ENCODE measurements at places on chromosomes 12 and 14.

- no peak for DNase-seq
These were observed 977 bp upstream of the KRT5 start for GRCh38 chr12:52521175-52521567.

GRCh38 chr14:101017806-101018560 lies 114.5 kb upstream of the RTL1 start:
- DNase-seq: no peak

DNA sequence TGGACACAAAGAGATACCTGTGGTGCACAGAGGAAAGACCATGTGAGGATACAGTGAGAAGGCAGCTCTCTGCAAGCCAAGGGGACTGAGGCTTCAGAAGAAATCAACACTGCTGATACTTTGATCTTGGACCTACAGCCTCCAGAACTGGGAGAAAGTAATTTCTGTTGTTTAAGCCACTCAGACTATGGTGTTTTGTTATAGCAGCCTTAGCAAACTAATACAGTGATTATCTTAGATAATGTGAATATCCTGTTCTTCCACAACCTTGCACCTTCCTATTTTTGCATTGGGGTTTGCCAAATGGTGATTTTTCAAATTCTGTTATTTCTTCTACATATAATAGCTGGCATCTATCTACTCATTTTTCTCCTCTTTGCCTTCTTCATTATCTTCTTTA lies 8.2 kb upstream of the C14orf93 start:
- DNase-seq: no peak

DNA sequence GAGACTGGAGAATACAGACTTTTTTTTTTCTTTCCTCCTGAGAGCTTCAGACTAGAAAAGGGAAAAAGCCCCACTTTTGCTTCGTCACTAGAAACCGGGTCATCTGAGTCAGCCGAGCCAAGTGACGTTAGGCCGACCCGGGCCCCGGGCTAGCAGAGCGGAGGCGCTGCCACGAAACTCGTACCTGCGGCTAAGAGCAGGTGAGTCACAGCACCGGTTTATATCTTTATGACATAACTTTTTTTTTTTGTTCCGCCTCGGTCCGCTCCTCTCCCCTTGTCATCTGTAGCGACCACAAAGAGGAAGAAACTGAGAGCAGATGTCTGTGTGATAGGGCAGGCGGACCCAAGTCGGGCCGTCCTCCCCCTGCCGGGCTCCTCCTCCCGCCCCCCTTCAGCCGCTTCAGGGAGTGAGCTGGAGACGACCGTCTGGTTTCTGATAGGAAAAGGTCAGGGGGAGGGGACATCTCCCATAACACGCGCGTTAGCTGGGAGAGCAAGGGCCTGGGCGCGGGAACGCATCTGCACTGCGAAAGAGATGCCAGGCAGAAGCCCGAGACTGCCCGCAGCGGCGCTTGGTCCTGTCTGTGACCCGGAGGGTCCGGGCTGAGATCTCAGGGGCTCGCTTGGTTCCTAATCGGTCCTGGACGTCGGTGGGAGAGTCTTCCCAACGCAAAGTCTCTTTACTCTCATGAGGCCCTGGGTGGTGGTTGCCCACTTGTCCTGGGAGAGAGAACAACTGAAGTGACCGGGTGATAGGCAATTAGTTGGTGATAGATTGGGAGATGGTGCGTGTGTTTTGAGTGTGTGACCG lies 586 bp downstream of the TTC6 start:
- peak; percentile 90 for DNase-seq

DNA sequence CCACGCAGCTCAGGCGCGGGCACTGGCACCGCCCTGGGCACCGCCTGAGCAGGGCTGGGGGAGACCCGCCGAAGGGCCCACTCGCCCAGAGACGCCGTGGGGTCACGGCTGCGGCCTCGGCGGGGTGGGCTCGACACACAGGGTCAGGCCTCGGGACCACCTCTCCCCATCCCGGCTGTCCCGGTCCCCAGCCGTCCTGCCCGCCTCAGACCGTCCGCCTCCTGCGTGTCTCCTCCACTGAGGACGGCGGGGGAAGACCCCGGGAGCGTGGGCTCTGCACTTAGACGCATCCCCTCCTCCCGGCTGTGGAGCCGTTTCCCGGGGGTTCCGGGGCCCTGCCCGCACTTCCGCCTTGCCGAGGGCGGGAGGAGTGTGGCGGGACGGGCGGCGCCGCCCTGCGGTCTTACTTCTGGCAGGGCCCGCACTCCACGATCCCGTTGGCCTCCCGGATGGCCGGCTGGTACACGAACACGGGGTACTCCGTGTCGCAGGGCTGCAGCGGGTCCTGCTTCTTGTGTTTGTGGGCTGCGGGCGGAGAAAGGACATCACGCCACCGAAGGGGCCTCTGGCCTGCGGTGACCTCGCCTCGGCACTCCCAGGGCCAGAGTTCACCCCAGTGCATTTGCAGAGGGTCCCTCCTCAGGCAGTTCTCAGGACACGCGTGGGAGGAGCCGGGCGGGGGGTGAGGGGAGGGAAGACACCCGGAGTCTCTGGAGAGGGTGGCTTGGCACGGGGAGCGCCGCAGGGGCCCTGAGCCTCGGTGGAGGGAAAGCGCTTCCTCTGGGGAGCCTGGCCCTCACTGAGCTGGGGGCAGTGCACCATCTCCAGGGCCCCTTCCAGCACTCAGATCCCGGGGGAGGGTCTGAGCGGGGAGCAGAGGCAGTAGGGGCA lies 23.1 kb upstream of the LRTM2 start:
- DNase-seq: peak; percentile 68

- DNase-seq: no peak
These were observed 85.1 kb downstream of the KDM2B start for GRCh38 chr12:121495746-121496145.

- peak; percentile 26 for DNase-seq
These were observed 636 bp downstream of the GOLGA3 start for GRCh38 chr12:132827763-132828703.

- DNase-seq: no peak
These were observed 11.5 kb downstream of the ISCA2 start for GRCh38 chr14:74504874-74505720.

DNA sequence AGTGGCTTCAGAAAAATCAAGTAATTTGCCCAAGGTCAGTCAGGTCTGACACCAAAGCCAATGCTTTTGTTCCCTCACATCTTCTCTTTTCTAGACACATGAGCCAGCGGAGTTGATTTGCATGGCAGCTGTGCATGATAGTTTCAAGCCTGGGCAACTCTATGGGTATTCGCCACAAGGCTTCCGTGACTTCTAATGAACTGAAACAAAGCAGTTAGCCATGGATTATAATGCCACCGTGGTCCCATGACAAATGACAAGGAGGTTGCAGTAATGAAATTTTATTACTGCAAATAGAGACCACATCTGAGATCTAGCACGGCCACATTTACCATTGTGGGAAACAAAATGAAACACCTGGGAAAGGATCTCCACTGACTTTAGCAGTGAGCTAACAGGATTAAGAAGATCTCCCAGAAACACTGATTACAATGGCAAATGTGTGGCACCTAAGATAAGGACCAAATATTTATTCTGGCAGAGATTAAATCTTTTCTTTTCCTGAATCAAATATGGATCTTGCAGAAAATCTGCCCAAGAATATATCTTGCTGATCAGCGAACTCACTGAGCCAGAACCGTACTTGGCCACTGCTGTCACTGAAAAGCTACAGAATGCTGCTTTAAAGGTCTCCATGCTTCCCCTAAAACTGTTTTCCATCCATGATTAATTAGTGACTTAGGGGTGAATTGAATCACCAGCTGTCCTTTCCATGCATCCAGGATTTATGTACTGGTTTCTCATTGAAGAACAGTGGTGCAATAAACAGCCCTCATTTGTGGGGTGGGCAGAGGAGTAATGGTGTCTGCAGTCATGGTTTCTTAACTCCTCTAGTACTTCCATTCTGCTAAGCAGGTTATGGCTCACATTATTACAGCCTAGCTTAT lies 551.0 kb downstream of the DIO2 start:
- DNase-seq: no peak

GRCh38 chr12:3727877-3728632 lies 24.9 kb downstream of the CRACR2A start:
- peak; percentile 6 for DNase-seq

DNA sequence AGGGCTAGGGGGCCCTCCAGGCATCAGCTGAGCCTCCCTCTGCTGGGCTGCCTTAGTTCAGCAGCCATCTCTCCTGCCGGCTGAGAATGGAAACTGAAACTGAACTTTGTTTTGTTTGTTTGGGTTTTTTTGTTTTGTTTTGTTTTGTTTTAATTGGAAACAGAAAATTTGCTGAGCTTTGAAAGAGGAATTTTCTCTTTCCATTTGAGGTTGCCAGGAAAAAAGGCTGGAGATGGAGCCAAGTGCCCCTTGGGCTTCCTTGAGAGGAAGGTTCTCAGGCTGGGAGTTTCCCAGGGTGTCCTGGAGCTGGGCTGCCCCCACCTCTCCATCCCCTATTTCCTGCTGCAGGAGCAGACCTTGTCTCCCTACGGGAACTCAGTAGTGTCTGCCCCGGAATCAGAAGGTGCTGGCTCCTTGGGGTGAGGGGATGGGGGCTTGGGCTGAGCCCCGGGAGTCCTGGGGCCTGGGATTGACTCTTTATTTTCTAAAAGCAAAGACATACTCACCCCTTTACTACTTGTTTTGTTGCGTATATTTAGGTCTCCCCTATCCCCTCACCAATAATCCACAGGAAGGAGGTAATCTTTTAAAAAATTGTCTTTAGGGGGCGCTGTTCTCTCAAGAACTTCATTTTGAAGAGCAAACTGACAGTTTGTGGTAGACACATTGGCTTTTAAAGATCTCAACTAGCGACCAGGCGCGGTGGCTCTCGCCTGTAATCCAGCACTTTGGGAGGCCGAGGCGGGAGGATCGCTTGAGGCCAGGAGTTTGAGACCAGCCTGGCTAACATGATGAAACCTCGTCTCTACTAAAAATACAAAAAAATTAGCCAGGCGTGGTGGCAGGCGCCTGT lies 21.3 kb upstream of the OASL start:
- DNase-seq: peak; percentile 84

GRCh38 chr14:25250516-25250915 lies 200.6 kb upstream of the STXBP6 start:
- no peak for DNase-seq

DNA sequence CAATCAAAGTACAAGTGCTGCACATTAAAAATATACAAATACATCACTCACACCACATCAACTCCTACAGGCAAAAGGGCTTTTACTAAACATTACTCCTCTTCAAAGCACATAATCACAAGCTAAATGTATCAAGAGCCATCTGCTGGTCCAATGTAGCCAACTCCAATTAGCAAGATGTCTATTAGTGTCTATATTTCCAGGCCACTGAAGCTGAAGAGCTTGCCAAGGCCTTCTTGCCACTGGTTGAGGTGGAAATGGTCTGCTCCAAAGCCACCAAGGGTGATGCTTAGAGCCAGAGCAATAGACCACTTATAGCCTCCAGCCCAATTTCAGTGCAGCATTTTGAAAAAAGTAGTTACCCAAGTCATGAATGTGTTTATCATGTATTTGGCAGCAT lies 54.4 kb downstream of the RASSF9 start:
- DNase-seq: no peak

GRCh38 chr12:77578466-77579220 lies 252.1 kb upstream of the NAV3 start:
- no peak for DNase-seq

- peak; percentile 15 for DNase-seq
These were observed 35.9 kb upstream of the WNK1 start for GRCh38 chr12:716506-716905.

GRCh38 chr14:96158735-96159134 lies 45.9 kb upstream of the BDKRB2 start:
- DNase-seq: no peak

DNA sequence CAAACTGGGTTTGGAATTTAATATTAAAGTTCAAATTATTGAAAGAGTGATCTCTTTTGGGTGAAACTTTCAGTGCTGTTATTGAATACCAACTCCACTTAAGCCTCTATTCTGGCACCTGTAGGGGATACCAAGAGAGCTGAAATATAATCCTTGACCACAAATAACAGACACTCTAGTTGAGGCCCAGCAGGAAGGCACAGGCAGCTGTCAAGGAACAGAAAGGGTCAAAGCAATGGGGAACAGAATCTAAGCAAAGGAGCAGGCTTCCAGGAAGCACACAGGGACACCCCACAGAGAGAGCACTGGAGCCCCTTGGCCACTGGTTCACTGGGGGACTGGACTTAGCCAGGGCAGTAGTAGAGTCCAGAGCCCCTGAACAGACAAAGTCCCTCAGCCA lies 120.9 kb upstream of the SFSWAP start:
- DNase-seq: no peak

DNA sequence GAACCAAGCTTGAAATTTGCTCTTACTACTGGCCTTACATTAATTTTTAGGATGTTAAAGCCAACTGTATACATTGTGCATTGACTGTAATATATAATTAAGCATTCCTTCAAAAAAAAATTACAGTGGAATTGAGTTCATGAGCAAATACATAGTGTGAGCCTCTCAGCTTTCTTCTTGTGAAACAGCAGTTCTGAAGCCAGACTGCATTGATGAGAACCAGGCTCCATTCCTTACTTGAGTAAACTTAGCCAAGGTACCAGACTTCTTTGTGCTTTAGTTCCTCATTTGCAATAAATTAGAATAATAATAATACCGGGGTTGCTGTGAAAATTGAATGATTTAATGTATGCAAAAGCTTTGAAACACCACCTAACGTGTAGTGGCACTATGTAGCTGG lies 169.5 kb downstream of the ANO4 start:
- no peak for DNase-seq

GRCh38 chr12:128137140-128137539 lies 129.8 kb upstream of the TMEM132C start:
- no peak for DNase-seq

- DNase-seq: no peak
These were observed 15.7 kb upstream of the HMGA2 start for GRCh38 chr12:65808580-65808979.

DNA sequence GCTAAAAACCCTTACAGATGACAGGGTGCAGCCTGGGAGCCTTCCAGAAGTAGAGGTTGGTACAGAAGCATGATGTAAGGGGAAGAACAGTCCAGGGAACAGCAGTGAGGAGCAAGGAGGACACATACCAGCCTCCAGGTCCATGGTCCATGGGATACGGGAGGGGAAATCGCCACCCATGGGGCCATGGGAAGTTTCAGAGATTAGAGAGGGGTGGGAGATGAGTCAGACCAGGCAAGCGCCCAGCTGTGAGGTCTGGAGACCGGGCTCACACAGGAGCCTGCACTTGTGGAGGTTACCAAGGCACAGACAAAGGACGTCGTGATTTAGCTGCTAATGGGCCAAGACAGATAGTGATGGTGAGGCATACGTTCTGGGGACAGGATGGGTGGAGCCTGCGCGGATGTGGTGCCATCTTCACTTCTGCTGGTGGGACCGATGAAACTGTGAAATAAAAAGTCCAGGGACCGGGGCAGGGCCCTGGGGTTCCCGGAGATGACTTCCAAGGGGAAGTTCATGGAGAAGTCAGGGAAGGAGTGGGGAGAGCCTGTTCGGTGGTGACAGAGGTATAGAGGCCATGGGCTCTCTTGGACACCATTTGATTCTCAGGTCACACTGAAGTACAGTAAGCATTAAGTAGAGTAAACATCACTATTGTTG lies 17.7 kb upstream of the LRP1-AS start:
- DNase-seq: no peak

Data from KBM-7 (cell line).